ENCODE measurements at places on chromosomes 1 and 21.

GRCh38 chr1:7809742-7810141 lies 25.7 kb downstream of the PER3 start:
- DNase-seq: no peak

- no peak for DNase-seq
Observed at GRCh38 chr1:200033511-200034261, 6.2 kb downstream of the NR5A2 start.

GRCh38 chr1:152442301-152442700 lies 28.2 kb upstream of the CRNN start:
- DNase-seq: no peak

- no peak for DNase-seq
Observed at GRCh38 chr1:210600421-210601159, 271.9 kb downstream of the HHAT start.

DNA sequence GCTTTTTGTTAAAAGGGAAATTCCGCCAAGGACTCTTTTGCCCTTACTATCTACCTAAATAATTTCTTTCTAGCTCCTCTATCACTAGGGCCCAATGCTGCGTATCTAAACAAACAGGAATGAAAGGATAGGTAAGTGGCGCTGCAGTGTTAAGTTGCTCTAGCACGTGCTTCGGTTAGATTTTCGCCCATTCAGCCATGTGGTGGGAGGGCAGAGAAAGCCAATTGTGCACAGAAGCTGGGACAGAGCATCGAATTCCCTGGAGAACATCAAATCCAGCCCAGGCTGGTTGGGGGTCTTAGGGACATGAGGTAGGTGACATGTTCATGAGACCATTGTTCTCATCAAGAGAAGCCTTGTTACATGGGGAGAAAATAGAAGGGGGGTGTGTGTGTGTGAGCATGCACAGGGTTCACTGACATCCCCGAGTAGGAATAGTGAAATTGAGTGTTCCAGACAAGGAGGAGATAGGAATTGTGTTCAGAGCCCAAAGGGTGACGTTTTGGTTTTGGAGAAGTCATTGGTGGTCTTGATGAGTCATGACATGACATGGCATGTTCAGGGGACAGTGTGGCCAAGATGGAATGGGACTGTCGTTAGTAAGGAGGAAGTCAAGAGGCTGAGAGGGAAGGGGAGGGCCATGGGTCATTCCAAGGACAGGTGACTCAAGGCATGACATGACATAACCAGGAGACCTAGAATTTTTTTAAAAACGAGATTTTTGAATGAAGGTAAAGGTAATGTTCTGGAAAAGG lies 107.1 kb downstream of the TLR5 start:
- DNase-seq: no peak
